ENCODE measurements at places on chromosomes 3 and 15. TPM values are rescaled to one million over a fixed set of nuclear protein-coding genes. Genes with fewer than 3 reads are reported as not detected.

GRCh38 chr15:34837246-34838016 lies 42.1 kb upstream of the ACTC1 start:
- no peak for DNase-seq

DNA sequence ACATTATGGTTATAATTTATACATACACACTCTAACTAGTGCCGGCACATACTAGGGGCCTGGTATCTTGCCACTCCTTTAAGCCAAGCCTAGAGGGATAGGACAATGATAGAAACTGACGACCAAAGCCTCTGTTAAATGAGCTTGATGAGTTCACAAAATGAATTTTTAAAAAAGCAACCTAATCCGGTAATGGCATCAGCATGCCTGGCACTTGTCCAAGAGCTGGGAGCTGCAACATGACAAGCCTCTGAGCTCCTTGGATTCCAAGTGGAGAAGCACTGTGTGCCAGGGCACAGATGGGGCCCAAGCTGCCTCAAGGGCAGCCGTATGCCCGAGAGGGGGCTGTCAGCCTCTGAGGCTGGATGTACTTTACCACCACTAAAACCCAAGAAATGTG lies 9.7 kb downstream of the ETV5 start:
- no peak for DNase-seq

Gene C2CD4A
- 0.15 TPM for total RNA-seq

- DNase-seq = no peak
These were observed 173.3 kb downstream of the RBMS3 start for GRCh38 chr3:29454161-29454611.

Gene LRRC15
- total RNA-seq = 0.28 TPM
